ENCODE measurements at places on chromosomes 4 and X. TPM values are rescaled to one million over a fixed set of nuclear protein-coding genes. Genes with fewer than 3 reads are reported as not detected.

DNA sequence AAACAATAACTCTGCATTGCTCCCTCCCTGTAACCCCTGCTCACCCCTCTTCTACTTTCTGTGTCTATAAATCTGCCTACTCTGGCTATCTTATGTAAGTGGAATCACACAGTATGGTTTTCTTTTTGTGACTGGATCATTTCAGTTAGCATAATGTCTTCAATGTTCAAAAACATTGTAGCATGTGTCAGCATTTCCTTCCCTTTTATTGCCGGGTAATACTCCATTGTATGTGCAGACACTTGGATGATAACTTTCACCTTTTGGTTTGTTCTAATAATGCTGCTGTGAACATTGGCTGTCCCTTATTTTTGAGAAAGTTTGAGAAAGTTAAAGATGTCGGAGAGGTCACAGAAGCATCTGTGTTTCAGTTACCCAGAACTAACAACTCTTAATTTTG lies 60.6 kb upstream of the TLR2 start:
- H3K36me3 ChIP-seq = peaks cover 60% of the 10 kb centered on the region
- no peak overlapping the region for H3K27ac ChIP-seq
- H3K4me3 ChIP-seq = no peak overlapping the region
- H3K27me3 ChIP-seq = no peaks in the 10 kb centered on the region
- no peaks in the 10 kb centered on the region for H3K4me1 ChIP-seq

GRCh38 chrX:37666516-37666915 lies 19.1 kb upstream of the XK start:
- no peaks in the 10 kb centered on the region for H3K4me1 ChIP-seq
- H3K27me3 ChIP-seq = no peaks in the 10 kb centered on the region
- no peak overlapping the region for H3K27ac ChIP-seq
- no peak for DNase-seq

GRCh38 chr4:85968945-85969819 lies 390.7 kb downstream of the MAPK10 start:
- no peaks in the 10 kb centered on the region for H3K27me3 ChIP-seq
- DNase-seq = no peak
- peaks cover 20% of the 10 kb centered on the region for H3K4me1 ChIP-seq
- H3K4me3 ChIP-seq = no peak overlapping the region

- DNase-seq = no peak
- no peaks in the 10 kb centered on the region for H3K4me1 ChIP-seq
- no peaks in the 10 kb centered on the region for H3K36me3 ChIP-seq
- H3K4me3 ChIP-seq = no peak overlapping the region
- H3K27me3 ChIP-seq = no peaks in the 10 kb centered on the region
- no peak overlapping the region for H3K27ac ChIP-seq
Measured at GRCh38 chrX:123340696-123341095, 156.6 kb downstream of the GRIA3 start.

- no peak overlapping the region for H3K4me3 ChIP-seq
- H3K27ac ChIP-seq = no peak overlapping the region
- no peaks in the 10 kb centered on the region for H3K27me3 ChIP-seq
Measured at GRCh38 chr4:156672492-156673305, 298.9 kb downstream of the PDGFC start.

DNA sequence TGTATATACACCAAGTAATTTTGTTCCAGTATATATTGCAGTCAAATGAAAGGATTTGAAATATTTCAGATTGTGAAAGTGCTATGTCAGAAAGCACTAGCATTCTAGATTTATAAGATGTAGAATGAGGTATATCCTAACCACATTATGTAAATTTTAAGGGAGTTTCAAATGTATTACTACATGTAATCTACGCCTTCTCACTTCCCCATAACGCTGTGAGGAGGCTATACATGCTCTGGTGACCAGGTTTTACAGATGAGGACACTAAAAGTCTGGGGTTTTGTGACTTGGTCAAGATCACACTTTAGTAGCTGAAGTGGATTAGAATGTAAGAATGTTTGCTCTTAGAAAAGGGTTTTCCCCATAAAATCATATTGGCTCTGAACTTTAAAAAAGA lies 8.1 kb downstream of the ENPEP start:
- H3K4me3 ChIP-seq = no peak overlapping the region
- H3K4me1 ChIP-seq = peaks cover 11% of the 10 kb centered on the region
- no peaks in the 10 kb centered on the region for H3K27me3 ChIP-seq
- no peak for DNase-seq
- H3K36me3 ChIP-seq = no peaks in the 10 kb centered on the region
- H3K27ac ChIP-seq = peak overlapping the region; percentile 64

DNA sequence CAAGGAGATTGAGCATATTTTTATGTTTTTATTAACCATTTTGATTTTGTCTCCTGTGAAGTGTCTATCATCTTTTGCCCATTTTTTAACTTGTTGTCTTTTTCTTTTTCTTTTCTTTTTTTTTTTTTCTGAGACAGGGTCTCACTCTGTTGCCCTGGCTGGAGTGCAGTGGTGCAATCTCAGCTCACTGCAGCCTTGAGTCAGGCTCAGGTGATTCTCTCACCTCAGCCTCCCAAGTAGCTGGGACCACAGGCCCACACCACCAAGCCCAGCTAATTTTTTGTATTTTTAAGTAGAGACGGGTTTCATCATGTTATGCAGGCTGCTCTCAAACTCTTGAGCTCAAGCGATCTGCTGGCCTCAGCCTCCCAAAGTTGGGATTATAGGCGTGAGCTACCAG lies 4.6 kb upstream of the ADD1 start:
- no peaks in the 10 kb centered on the region for H3K27me3 ChIP-seq
- no peaks in the 10 kb centered on the region for H3K4me1 ChIP-seq
- no peak overlapping the region for H3K27ac ChIP-seq
- H3K36me3 ChIP-seq = peaks cover 4% of the 10 kb centered on the region

GRCh38 chr4:173370130-173370476 lies 651 bp upstream of the SAP30 start:
- H3K27me3 ChIP-seq = no peaks in the 10 kb centered on the region
- H3K4me1 ChIP-seq = peaks cover 32% of the 10 kb centered on the region
- H3K36me3 ChIP-seq = no peaks in the 10 kb centered on the region
- peak; percentile 85 for DNase-seq
- peak overlapping the region; percentile 78 for H3K4me3 ChIP-seq

- no peak for DNase-seq
- H3K27ac ChIP-seq = no peak overlapping the region
- no peaks in the 10 kb centered on the region for H3K27me3 ChIP-seq
- H3K36me3 ChIP-seq = no peaks in the 10 kb centered on the region
Measured at GRCh38 chr4:153747406-153747955, 12.3 kb downstream of the RNF175 start.

DNA sequence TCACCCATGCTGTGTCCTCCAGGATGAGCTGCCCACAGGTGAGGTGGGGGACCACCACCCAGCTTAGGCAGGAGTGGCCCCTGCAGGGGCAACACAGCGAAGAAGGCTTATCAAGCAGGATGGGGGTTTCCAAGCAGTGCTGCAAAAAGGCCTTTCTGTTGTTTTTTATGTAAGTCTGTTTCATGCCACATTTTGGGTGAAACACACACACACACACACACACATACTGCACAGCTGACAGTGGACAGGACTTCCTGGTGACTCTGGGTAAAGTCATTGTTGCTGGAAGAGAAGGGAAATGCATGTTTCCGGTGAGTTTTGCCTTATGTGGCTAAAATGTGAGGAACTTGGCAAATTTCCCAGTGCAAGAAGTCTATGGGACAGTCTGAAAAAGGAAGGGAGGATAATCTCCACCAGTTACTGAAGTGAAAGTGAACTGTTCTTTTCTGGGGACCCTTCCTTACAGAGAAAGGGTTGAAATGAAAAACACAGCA lies 119.2 kb downstream of the IRF2 start:
- H3K36me3 ChIP-seq = no peaks in the 10 kb centered on the region
- peak; percentile 63 for DNase-seq
- H3K27me3 ChIP-seq = no peaks in the 10 kb centered on the region
- peak overlapping the region; percentile 54 for H3K27ac ChIP-seq
- H3K4me1 ChIP-seq = no peaks in the 10 kb centered on the region

DNA sequence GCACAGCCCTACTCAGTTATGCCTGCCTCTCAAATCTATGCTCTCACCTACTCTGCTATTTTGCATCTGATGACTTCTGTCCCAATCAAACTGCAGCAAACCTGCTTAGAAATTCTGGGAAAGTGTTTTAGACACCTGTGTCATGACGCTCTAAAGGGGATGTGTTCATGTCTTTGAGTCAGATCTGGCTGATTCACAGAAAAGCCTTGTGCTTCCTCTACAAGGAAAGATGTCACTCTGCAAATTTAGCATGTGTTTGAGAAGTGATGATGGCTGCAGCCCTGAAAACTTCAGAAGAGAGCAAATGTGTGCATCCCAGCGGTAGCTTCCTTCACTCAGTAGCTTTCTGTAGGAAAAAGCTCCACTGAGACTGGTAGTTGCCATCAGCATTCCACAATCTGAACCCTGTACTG lies 235.4 kb downstream of the MGST2 start:
- no peaks in the 10 kb centered on the region for H3K27me3 ChIP-seq
- H3K4me1 ChIP-seq = no peaks in the 10 kb centered on the region
- no peak for DNase-seq
- H3K4me3 ChIP-seq = no peak overlapping the region

- no peak overlapping the region for H3K27ac ChIP-seq
- H3K4me1 ChIP-seq = peaks cover 4% of the 10 kb centered on the region
- DNase-seq = no peak
- H3K36me3 ChIP-seq = no peaks in the 10 kb centered on the region
Measured at GRCh38 chr4:55086578-55086977, 38.8 kb downstream of the KDR start.

GRCh38 chr4:138192113-138192512 lies 50.0 kb downstream of the SLC7A11 start:
- no peaks in the 10 kb centered on the region for H3K36me3 ChIP-seq
- no peaks in the 10 kb centered on the region for H3K27me3 ChIP-seq
- no peak overlapping the region for H3K27ac ChIP-seq
- H3K4me1 ChIP-seq = peaks cover 4% of the 10 kb centered on the region
- no peak overlapping the region for H3K4me3 ChIP-seq

- H3K36me3 ChIP-seq = no peaks in the 10 kb centered on the region
- H3K27ac ChIP-seq = no peak overlapping the region
- DNase-seq = no peak
- no peak overlapping the region for H3K4me3 ChIP-seq
Measured at GRCh38 chrX:47885501-47885900, 48.8 kb downstream of the ZNF81 start.

DNA sequence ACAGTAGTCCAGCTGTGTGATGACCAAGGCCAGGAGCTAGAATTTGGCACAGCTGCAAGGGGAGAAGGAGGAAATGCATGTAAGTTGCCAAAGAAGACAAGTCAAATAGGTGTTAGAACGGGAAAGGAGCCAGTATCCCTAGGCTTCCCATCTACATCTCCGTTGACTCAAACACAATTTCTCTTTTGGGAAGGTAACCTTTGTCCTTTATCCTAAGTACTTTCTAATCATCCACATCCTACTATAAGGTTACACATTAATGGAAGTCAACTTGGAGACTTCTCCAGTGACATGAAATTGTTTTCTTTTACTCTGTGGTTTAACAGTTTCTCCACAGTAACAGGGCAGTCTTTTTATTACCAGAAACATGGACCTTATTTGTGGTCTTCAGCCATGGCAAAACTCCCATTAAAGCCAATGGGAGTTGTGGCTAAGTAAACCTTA lies 620.0 kb downstream of the ANKRD50 start:
- no peaks in the 10 kb centered on the region for H3K27me3 ChIP-seq
- H3K36me3 ChIP-seq = no peaks in the 10 kb centered on the region
- no peak overlapping the region for H3K4me3 ChIP-seq
- DNase-seq = no peak

- H3K36me3 ChIP-seq = no peaks in the 10 kb centered on the region
- no peak for DNase-seq
- H3K4me1 ChIP-seq = no peaks in the 10 kb centered on the region
Measured at GRCh38 chr4:111454961-111455360, 690.3 kb upstream of the FAM241A start.

DNA sequence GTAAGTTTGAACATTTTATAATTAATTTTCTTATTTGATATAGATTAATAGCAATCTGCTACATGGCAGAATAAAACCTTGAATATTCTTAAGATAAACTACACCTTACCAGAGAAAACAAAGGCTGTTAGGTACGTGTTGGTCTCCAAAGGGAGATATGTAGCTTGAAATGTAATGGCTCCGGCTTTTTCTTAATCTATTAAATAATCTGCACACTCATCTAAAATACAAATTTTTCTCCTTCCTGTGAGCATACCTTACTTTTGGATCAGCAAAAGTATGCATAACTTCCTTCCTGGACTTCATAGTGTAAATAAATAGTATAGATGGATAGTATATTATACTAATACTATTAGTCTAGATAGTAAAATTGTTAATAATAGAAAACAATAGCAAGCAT lies 141.3 kb downstream of the JADE1 start:
- H3K4me3 ChIP-seq = no peak overlapping the region
- H3K27ac ChIP-seq = no peak overlapping the region
- no peaks in the 10 kb centered on the region for H3K36me3 ChIP-seq
- H3K4me1 ChIP-seq = no peaks in the 10 kb centered on the region
- no peak for DNase-seq
- no peaks in the 10 kb centered on the region for H3K27me3 ChIP-seq

DNA sequence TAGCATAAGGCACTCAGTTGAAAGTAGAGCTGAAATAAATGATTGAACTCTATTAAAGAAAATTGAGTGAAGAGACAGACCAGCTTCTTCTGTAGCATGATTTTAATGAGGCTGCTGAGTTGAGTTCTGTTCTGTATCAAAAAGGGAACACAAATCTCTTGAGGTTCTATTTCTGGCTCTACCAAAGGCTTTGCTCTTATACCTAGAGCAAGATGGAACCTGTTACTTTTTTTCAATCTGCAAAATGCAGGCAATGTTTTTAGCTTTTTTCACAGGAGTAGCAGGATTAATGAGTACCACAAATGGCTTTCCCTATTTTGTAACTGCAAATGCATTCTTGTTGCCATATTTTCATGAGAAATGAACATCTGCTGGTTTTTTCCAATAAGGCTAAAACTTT lies 4.2 kb upstream of the ERVMER34-1 start:
- H3K27me3 ChIP-seq = no peaks in the 10 kb centered on the region
- no peak for DNase-seq
- no peaks in the 10 kb centered on the region for H3K36me3 ChIP-seq
- H3K4me1 ChIP-seq = peaks cover 14% of the 10 kb centered on the region
- H3K27ac ChIP-seq = no peak overlapping the region

DNA sequence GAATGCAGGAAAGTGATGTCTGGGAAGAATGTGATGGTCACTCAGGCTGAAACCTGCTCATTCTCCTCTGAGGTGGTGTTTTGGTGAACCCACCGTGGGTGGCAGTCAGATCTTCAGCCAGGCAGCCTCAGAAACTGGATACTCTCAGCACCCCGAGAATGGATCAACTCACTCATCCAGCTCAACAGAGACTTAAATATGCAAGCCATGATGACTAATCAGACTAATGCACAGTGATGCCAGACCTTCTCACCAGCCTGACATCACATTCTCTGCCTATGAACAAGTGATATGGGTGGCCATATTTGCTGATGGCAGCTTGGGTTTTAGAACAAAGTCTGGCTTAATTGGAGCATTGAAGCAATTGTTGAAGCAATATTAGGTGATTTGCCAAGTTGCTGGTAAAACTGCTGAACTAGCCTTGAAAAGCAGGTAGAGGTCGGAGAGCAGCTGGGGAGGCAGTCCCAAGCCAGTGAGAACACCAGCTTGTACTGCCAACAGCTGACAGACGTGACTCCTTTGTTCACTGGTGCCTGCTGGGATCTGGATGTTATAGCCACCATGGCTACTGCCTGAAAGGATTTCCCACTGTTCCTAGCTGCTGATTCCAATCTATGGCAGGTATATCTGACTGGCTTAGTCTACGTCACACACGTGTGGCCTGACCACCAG lies 608.1 kb downstream of the MID1IP1 start:
- no peaks in the 10 kb centered on the region for H3K27me3 ChIP-seq
- no peak for DNase-seq
- no peaks in the 10 kb centered on the region for H3K36me3 ChIP-seq
- no peak overlapping the region for H3K27ac ChIP-seq
- H3K4me1 ChIP-seq = no peaks in the 10 kb centered on the region
- H3K4me3 ChIP-seq = no peak overlapping the region

BCOR gene
- total RNA-seq = 37.1 TPM

APLN gene
- total RNA-seq = 2.1 TPM

CXCL5 gene
- not detected for total RNA-seq

PPP2R2C gene
- 5.7 TPM for total RNA-seq

SLC4A4 gene
- total RNA-seq = 21.7 TPM

PTCHD1 gene
- 0.20 TPM for total RNA-seq

MAGEA11 gene
- total RNA-seq = not detected
